CD4-positive, alpha-beta T cell treated with Interleukin-6 for 4 hours (primary cell): ENCODE measurements at places on chromosomes 13 and 19.

DNA sequence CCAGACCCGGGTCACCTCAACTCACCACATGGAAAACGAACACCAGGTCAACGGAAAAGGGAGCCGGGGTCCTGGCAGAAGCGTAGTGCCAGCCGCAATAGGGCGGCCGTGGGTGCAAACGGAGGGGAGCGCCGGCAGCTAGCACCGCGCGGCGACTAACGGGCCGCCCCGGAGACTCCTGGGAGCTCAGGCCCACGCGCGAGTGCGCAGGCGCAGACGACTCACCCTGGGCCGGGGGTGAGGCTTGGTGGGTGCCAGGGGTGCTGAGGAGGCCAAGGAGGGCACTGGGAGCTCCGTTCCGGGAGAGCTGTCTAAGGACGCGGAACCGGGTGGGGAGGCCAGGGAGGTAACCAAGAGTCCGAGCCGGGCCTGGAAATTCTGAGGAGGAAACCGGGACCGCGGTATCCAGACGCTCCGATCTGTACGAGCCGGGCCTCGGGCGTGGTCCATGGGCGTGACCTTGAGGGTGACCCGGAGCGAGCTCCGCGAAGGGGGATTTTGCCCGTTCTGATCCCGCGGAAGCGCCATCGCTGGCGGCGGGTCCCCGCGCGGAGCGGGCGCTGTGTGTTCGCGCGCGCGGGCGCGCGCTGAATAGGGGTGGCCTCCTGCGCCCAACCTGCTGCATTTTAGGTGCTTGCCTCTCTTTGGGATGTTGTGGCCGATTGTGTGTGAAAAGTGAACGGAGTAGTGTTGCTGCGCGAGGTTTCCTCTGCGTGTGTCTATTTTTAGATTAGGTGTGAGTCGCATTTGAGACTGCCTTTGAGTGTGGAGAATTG is at the start of gene ZNF382:
Gene ZNF382 (plus strand): TSS at position 213 of the 776 bp plus-strand sequence. CDS start 4,602 bp downstream, outside the sequence.
- peak; percentile 92 for DNase-seq

- no peak for DNase-seq
Measured at GRCh38 chr13:82934000-82934399, 948.3 kb downstream of the SLITRK1 start.

DNA sequence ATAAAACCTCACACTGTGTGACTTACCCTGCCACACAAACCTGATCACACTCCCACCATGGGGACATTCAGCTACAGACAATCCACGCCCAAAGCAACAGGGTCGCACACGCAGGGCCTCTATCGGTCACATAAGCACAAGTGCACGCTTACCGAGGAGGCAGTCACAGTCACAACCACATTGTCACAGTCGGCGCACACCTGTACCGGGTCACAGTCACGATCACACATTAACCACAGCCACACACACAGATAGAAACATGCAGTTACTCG is 579 bp downstream of the ZNF566 start:
- peak; percentile 49 for DNase-seq

DNA sequence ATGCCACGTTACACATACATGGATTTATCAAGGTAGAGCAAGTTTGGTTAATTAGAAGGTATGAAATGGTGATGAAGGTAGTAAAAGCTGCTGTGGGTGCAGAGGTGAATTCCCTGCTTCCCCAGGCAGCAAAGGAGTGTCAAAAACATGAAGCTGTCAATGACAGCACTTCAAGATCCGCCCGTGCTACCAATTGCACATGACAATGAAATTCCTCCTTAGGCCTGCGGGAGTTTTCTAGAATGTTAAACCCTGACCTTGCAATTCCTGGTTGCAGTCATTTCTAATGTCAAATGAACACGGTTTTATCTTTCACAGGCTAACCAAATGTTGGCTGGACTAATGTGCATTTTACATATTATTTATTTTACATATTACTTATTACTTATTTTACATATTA is 67.7 kb upstream of the LSM14A start:
- no peak for DNase-seq

GRCh38 chr13:110297011-110297410 is 9.9 kb downstream of the COL4A1 start:
- no peak for DNase-seq

DNA sequence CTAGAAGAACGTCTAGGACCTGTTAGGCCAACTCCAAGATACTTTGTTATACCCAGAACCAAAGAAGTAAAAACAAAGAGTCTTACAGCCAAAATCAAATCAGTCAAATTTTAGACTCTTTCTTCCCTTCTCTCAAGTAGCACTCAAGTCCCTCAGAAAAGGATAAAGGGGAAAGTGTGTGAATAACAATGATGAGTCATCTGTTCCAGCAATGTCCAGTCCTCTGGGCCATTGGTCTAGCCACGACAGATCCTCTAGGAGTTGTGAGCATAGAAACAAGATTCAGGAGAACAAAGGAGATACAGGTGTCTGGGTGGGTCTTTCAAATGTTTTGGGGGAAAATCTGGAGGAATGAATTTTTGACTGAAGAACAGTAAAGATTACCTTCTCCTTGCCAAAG is 36.3 kb downstream of the STOML3 start:
- no peak for DNase-seq

- DNase-seq: no peak
Measured at GRCh38 chr13:44169018-44169911, 204.4 kb upstream of the SERP2 start.

DNA sequence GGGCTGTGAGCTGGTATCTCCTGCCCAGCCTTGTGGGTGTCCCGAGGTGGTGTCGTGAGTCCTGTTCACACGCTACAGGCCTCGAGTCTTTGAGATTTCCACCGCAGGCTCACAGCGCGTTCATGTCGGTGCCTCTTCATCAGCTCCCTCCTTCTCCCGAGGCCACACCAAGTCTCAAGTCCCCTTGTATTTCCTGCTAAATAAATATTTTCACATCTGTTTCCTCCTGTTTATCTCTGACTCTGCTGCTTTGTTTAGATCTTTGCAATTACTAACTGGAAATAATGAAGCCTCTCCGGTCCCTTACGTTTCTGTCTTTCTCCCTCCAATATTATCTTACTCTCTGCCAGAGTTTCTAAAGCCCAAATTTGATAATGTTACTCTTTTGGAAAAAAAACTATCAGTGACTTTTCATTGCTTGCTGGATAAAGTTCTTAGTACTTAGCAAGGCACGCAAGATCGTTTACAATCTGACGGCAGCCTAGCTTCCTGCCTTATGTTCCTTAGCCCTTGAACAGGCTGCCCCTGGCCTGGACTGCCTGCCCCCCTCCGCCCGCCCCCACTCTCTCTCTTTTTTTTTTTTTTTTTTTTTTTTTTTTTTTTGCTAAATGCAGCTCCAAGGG is 130.5 kb upstream of the RNF113B start:
- DNase-seq: no peak

DNA sequence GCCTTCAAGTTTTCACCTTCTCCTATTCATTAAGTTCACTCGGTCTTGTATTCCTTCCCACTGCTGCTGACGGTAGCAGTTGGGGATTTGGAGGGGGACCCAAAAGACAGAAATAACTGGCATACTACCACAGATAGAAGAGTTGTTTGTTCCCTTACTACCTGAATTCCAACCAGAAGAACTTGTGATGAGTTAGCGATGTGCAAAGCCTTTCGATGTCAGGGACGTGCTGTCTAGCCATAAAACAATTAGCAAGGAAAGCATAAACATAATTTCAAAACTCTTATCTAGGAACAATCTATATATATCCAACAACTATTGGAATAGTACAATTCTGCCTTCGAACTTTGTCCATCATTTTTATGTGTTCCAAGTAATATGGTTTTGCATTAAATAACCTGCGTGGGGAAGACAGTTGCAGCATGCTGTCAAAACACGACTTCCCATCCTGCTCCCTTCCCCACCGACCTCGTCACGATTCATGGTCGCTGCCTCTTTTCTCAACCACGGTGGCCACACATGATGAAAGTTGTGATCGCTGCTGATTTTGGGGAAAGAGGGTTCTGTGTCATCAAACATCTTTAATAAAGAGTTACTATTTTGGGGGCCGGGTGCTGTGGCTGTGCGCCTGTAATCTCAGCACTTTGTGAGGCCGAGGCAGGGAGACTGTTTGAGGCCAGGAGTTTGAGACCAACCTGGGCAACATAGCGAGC is 3.8 kb upstream of the SLC7A9 start:
- DNase-seq: no peak

DNA sequence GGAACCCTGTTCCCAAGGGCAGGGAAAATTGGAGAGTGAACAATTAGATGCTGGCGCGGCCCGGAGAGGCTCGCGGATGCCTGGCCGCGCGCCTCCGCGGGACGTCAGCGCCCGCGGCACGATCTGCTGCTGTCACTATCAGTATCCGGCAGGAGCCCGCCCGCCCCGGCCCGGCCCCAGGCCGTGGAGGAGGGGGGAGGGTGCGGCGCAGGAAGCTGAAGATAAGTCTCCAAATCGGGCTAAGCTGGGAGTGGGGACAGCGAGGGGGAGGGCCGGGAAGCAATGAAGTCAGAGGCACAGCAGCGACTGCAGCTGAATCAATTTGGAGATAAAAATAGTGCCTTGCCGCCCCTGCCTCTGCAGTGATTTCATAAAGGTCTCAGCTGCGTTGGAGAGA is 441.5 kb upstream of the KLF12 start:
- peak; percentile 62 for DNase-seq

- no peak for DNase-seq
Measured at GRCh38 chr19:1324249-1324805, 38.7 kb downstream of the EFNA2 start.

DNA sequence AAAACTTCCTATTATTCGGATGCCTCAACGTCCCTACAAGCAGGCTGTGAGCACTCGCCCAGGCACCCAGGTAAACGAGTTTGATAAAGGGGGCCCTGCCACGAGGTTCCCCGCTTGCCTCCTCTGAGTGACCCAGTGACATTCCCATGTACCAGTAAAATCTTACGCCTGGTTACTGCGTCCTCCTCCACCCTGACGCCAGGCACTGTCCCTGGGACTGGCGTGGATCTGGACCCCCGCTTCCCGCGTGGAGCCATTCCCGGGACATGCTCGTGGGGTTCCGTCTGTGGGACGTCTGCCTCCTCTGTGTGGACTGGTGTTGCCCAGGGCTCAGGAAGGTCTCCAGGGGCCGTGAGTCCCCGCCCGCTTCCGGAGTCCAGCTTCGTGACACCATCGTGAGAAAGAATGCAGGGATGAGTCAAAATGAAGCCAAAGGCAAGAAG is 407 bp upstream of the ZNF550 start:
- DNase-seq: no peak

DNA sequence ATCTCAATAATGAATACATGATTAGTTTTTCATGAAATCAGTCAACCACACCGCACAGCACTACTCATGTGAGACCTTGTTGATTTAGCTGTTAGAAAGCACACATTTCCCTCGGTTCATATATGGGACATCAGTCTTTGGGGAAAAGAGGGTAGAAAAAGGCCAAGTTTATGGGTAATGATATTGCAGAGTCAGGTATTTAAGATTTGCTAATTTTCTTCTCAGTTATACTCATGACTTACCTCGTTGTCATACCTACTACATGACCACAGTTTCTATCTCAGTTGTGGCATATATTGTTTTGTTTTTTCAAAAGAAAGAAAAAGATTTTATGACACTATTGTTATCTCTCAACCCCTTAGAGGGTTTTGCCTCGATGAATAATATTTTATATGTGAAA is 165.6 kb downstream of the POU4F1 start:
- no peak for DNase-seq

DNA sequence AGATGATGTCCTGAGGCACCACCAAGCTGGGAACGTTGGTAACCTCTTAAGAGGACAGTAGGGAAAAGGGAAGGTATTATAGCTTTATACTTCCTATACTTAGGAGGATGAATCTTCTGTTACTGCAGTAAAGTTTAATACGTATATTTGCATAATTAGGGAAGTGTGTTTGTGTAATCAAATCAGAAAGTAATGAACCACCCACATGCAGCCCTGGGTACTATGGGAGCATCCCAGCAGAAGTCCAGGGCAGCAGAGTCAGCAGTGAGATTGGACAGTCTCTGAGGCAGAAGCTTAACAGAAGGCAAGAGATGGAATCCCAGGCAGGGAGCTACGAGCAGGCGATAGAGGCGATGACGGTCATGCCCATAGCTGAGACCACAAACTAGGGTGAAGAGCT is 12.5 kb downstream of the SAFB start:
- no peak for DNase-seq

DNA sequence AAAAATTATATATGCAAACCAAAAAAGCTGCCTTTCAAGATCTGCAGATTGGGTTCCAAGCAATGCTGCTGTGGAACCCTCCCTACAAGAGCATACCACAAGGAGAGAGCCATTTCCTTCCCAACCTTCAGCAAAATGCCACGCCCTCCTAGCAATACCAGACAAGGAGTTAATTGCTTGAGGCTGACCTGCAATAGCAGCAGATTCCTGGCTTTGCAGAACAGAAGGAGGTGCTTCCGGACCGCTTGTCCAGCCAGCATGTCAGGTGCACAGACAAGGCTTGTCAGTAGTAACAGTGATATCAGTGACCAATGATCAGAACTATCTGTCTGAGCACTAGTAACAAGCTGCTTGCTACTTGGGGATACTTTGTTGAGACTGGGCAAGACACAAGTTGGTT is 301.6 kb downstream of the FGF14 start:
- DNase-seq: no peak

- no peak for DNase-seq
Measured at GRCh38 chr19:1038978-1039645, 795 bp upstream of the ABCA7 start.

- no peak for DNase-seq
Measured at GRCh38 chr19:4908360-4908759, 941 bp upstream of the UHRF1 start.

DNA sequence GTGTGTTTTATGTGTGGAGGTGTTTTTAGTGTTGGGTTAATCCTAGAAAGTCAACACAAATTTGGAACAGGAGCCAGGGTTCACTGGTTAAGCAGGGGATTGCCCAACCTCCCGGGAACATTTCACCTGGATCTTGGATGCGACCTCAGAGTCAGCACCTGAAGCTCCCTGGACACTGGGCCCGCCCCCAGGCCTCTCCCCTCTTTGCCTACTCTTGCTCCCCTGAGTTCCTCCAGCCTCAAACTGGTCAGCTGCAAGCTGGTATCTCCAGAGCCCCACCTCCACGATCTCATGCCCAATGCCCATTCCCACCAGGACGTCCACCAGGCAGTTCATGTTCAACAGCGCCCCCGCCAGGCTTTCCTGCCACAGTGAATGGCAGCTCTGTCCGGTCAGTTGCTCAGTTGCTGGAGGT is 9.7 kb downstream of the HSD17B14 start:
- DNase-seq: no peak

DNA sequence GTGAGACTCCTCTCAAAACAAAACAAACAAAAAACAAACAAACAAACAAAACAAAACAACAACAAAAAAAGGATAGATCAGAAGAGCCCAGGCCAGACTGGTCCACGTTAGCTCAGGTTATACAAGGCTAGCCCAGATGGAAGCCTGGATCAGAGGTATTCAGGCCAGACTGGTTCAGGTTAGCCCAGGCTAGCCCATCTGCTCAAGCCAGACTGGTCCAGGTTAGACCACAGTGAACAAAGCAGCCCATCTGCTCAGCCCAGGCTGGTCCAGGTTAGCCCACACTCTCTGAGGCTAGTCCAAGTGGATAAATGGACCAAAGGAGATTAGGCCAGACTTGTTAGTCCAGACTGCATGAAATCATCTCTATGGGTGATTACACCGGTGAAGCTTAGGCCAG is 41.2 kb downstream of the CCL25 start:
- no peak for DNase-seq

GRCh38 chr13:50670272-50670671 is 173.2 kb downstream of the DLEU7 start:
- DNase-seq: no peak

- DNase-seq: no peak
Measured at GRCh38 chr19:1286487-1287353, 1.0 kb downstream of the EFNA2 start.

GRCh38 chr19:56263319-56263718 is 9.2 kb upstream of the EDDM13 start:
- DNase-seq: no peak

- DNase-seq: no peak
Measured at GRCh38 chr19:24141612-24142011, 54.6 kb downstream of the ZNF254 start.

GRCh38 chr13:76696370-76696769 is 189.8 kb downstream of the KCTD12 start:
- no peak for DNase-seq
